ENCODE measurements at places on chromosomes 6 and 20.

- no peak for DNase-seq
Observed at GRCh38 chr6:159439651-159440050, 253.4 kb downstream of the SOD2 start.

- DNase-seq: no peak
Observed at GRCh38 chr6:105519954-105520353, 117.1 kb upstream of the PREP start.

DNA sequence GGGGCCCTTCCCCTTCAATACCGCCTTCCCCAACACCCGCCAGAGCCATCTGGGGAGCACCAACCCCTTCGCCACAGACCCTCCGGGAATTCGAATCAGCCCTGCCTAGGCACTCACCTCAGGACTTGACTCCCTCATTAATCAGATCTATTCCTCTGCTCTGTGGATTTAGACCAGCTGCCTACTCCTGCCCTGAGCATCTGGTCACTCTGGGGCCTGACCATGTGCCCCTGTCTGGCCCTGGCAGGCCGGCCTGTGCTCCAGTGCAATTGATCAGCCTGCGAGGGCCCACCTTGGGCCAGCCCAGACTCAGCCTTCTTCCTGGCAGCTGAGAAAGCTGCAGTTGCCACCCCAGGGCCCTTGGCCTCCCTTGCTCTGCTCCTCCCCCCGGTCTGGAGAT, 46.0 kb downstream of the GRM4 start:
- DNase-seq: no peak

- DNase-seq: no peak
Observed at GRCh38 chr20:54711071-54711470, 235.7 kb downstream of the DOK5 start.

DNA sequence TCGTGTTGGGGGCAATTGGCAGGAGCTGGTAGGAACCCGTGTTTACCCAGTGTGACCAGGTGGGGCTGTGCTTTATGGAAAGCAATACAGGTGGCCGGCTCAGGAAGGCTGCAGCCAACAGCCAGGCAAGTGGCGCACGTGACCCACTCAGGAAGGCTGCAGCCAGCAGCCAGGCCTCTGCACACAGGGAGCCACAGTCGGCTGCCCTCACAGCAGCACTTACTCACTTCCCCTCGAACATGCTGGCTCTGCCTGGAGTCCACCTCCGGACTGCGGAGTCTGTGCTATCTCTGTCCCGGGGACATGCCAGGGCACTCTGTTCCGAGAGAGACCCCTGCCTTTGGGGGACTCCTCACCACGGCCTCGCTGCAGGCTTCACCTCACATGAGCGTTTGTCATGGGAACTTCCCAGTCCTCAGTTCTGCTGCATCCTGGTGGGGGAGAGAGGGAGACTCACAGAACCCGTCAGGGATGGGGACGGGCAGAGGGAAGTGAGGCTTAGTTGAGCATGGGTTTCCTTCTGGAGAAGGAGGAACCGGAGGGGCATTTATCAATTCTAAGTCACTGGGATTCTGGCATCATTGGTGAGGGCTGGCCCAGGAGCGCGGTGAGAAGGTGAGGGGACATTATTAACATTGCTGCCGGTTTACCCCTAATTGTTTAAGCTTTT, 76.8 kb downstream of the TTLL2 start:
- DNase-seq: no peak

DNA sequence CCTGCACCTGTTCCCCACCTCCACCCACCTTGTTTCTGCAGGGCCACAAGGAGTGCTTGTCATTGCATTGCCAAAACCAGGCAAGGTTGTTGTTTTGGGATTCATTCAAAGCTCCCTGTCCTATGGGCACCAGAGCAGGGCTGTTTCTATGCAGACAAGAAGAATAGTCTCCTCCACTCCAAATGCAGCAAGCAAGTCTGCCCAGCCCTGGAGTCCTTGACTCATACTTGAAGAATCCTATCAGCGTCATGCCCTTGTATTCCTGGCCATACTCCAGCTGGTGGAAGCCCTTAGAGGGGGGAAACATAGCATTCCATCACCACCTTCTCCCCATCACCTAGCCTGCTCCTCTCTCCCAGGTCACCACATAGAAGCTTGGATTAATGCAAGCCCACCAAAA, 145.3 kb upstream of the ECI2 start:
- DNase-seq: no peak

DNA sequence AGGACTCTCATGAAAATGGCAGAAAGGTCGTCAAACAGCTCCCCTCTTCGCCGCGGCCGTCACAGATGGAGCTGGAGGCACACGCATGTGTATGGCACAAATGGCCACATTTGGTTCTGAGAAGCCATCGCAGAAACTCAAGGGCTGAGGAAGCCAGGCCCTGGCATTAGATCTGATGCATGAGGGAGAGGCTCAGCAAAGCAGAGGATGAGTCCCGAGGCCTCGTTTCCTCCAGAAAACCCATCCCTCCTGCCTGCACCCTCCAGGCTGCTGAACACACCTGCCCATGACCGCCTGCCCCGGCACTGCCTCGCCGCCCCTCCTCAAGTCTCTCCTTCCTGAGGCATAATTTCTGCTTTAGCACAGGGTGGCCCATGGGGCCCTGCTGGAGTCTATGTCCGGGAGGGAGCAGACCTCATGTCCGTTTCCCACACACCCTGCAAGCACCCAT, 240.3 kb downstream of the DLL1 start:
- DNase-seq: no peak

GRCh38 chr6:31540640-31541039, 1.2 kb downstream of the DDX39B start:
- DNase-seq: no peak

DNA sequence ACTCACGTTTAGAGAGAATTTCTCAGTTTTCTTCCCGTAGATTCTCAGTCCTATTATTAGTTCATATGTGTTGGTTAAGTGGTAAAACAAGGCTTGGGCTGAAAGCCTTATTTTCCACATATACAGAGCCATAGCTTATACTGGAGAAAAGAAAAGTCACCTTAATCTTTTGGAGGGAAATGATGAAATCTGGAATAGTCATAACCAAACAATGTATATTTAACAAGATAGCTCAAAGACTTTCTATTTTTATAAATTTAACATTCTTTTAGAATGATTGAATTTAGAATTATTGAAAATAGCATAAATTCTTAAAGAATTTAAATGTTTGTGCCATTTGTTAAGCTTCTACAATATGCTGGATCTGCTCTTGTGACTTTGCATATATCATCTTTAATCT, 85.8 kb downstream of the CDKAL1 start:
- no peak for DNase-seq

- no peak for DNase-seq
Observed at GRCh38 chr6:165662749-165663376, at the start of gene PDE10A. Gene PDE10A, minus strand, starts transcription at chr6:165663241. Its CDS starts 430 bp downstream, at chr6:165662811.

GRCh38 chr6:129598244-129599187, 111.5 kb downstream of the ARHGAP18 start:
- DNase-seq: no peak

DNA sequence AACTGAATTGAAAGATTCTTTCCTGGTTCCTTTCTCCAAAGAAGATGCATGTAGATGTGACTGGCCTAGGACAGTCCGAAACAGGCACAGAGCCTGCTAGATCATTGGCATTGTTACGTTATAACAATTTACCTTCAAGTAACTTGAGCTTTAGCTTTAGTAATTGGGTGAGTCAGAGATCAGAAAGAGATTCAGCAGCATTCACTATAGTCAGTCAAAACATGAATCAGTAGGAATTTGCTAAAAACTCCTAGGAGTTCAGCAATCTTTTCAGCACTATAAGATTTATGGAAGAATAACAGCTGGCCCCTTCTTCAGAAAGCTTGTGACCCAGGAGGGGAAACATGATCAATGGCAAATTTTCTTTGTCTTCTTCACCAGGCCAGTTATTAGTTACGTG, 281.7 kb upstream of the PRDM1 start:
- DNase-seq: no peak

DNA sequence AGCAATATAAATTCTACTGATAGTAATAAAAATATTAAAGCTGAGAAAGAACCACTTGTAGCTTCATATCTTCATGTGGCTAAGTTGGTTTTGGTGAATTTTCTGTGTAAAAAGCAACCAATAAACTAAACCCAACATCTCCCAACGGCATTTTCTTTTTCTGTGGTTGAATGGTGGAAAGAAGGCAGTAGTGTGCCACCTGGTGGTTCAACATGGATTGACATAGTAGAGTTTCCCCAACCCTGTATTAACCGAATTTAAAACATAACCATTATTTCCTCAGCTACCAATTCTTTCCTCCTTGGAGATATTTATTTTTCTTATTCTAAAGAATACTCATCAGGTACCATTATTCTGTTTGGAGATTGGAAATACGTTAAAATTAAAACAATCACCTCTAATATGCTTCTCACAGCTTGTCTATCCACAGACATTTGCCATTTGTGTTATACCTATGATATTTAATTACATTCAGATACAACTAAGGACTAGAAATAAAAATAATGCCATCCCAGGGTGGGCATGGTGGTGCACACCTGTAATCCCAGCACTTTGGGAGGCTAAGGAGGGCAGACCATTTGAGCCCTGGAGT, 117.1 kb upstream of the EEF1E1 start:
- peak; percentile 40 for DNase-seq

DNA sequence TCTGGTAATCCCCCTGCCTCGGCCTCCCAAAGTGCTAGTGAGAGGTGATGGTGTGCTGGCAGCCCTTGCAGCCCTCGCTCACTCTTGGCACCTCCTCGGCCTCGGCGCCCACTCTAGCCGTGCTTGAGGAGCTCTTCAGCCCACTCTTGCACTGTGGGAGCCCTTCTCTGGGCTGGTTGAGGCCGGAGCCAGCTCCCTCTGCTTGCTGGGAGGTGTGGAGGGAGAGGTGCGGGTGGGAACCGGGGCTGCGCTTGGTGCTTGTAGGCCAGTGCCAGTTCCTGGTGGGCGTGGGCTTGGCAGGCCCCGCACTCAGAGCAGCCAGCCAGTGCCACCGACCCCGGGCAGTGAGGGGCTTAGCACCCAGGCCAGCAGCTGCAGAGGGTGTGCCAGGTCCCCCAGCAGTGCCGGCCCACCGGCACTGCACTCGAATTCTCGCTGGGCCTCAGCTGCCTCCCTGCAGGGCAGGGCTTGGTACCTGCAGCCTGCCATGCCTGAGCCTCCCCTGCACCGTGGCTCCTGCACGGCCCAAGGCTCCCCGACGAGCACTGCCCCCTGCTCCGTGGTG, 189.0 kb upstream of the ASCC3 start:
- no peak for DNase-seq

- peak; percentile 41 for DNase-seq
Observed at GRCh38 chr6:105755885-105756284, 330.3 kb upstream of the PRDM1 start.

DNA sequence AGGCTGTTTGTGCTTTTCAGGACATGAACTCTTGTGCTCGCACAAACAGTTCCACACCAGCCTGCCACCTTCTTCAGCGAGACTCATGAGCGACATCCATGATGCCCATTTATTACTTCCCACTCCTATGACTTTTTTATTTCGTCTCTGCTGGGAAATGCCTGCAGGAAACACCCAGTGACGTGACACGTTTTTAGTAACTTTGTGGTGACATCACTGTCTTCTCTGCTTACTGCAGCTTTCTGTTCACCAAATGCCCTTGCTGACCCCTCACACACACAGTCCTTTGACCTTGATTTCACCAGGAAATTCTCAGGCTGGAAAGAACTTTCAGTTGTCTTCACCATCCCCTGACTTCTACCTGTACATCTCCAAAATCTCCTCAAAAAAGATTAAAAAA, 8.9 kb downstream of the TRIM40 start:
- no peak for DNase-seq

DNA sequence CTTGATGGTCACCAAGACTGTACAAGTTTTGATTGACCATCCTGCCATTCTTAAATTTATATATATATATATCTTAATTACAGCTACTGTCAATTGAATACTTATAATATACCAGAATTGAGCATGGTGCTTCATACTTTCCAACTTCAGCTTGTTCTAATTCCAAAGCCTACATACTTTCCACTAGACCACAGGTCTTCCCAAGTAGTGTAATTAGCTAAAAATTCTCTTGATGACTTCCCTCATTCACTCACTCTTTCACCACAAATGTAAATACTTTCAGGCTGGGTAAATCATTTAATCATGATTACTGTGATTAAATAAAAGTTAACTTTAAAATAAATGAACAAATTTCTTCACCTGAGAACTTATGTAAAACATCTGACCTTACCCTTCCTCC, 3.4 kb downstream of the ASF1A start:
- DNase-seq: no peak

DNA sequence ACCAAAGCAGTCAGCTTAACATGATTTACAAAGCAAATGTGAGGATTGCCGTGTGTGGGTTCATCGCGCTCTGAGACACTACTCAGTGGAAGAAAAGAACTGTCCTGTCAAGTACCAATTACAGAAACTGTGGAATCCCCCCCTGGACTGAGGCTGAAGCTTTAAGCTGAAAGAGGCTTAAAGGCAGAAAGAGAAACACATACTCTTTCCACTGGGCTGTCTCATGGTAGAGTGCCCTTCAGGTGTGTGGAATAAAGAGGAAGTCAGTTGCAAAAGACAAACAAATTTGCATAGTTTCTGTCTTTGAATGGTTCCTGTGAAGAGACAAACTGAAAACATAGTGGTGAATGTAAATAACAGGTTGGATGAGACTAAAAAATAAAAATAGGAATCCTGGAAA, 560.4 kb upstream of the SYNCRIP start:
- DNase-seq: no peak

- no peak for DNase-seq
Observed at GRCh38 chr6:167734662-167735083, 92.0 kb upstream of the AFDN start.

GRCh38 chr6:63862486-63863198, 227.0 kb downstream of the PHF3 start:
- DNase-seq: no peak

GRCh38 chr6:21946298-21946783, 350.5 kb downstream of the PRL start:
- DNase-seq: no peak

DNA sequence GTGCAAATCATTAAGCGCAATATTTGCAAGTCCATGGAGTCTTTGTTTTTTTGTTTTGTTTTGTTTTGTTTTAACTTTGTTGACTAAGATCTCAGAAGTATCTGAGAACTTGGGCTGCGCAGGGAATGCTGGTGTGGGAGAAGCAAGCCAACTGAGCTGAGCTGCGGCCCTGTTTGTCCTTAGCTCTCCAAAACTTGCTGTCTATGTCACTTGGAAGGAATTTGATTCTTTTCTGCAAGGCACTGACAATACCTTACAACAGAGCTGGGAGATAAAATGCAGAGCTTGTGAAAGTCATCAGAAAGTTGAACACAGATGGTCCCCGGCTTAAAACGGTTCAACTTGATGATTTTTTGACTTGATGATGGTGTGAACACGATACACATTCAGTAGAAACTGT, 5.4 kb downstream of the SLC22A23 start:
- no peak for DNase-seq

DNA sequence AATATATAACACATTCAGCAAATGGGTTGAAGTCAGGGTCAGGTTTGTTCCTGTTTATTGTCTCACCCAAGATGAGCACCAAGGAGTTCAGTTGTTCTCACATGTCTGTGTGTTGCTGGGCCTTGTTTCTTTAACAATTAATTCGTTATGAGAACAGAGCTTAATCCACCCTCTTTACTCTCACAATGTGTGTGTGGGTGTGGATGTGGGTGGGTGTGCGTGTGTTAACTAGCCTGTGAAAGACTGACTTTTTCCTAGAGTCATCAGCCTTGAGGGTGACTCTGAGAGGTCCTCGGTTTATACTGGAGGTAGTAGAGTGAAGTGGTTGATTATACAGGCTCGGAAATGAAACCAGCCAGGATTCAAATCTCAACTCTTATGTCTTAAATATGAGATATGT, 672.1 kb downstream of the MAFB start:
- DNase-seq: no peak

- DNase-seq: no peak
Observed at GRCh38 chr6:148516217-148516616, 173.6 kb downstream of the SASH1 start.

All from activated CD4-positive, alpha-beta memory T cell treated with anti-CD3 and anti-CD28 coated beads for 36 hours (primary cell).